ENCODE measurements at places on chromosomes 11 and 22.

GRCh38 chr11:9775398-9775779, 111.5 kb downstream of the SWAP70 start:
- no peak for DNase-seq

GRCh38 chr11:35682230-35683173, 19.9 kb downstream of the TRIM44 start:
- DNase-seq: no peak

DNA sequence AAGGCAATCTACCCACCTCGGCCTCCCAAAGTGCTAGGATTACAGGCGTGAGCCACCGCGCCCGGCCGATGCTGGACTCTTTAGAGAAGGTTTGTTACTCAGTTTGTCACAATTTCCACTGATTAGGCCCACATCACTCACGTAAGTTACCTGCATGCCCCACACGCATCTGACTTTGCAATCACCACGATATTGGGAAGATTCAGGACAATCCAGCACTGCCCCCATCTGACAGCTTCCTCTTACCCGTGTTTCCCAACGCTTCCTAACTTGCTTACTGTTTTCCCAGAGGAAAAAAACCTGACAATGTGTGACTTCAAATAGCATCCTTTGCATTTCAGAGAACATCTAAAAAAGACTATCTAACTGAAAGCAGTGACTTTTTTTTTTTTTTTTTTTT, 21.8 kb upstream of the EIF3M start:
- DNase-seq: no peak

GRCh38 chr11:64911689-64912088, 5.3 kb downstream of the ATG2A start:
- no peak for DNase-seq

- no peak for DNase-seq
Measured at GRCh38 chr11:75265851-75266531, 25.4 kb downstream of the TPBGL start.

DNA sequence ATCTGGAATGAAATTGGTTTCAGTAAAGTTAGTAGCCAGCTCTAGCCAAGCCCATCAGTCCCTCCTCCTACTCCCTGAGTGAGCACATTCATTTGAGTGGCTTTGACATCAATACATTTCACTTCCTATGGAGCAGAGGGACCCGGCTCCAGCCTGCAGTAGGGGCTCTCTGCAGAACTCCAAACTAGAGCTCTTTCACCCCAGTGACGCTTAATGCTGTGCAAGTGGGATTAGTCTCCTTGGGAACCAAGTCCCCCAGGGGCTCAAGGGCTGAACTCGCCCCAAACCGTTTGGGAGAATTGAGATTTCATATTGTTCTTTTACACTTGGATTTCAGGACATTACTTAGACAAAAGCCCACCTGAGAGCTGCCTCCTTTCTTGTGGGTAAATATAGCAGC, 4.4 kb upstream of the FAM181B start:
- no peak for DNase-seq

DNA sequence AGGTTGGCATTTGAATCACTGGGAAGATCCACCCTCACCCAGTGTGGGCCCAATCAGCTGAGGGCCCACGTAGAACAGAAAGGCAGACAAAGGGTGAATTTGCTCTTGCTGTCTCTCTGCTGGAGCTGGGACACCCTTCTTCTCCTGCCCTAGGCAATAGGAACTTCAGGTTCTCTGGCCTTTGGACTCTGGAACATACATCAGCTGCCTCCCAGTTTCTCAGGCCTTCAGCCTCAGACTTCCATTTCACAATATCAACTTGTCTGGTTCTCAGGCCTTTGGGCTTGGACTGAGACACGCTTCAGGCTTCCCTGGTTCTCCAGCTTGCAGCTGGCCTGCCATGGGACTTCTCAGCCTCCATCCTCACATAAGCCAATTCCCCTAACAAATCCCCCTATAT, 14.7 kb upstream of the ASRGL1 start:
- no peak for DNase-seq

- no peak for DNase-seq
Measured at GRCh38 chr11:27118371-27118770, 77.8 kb downstream of the BBOX1 start.

DNA sequence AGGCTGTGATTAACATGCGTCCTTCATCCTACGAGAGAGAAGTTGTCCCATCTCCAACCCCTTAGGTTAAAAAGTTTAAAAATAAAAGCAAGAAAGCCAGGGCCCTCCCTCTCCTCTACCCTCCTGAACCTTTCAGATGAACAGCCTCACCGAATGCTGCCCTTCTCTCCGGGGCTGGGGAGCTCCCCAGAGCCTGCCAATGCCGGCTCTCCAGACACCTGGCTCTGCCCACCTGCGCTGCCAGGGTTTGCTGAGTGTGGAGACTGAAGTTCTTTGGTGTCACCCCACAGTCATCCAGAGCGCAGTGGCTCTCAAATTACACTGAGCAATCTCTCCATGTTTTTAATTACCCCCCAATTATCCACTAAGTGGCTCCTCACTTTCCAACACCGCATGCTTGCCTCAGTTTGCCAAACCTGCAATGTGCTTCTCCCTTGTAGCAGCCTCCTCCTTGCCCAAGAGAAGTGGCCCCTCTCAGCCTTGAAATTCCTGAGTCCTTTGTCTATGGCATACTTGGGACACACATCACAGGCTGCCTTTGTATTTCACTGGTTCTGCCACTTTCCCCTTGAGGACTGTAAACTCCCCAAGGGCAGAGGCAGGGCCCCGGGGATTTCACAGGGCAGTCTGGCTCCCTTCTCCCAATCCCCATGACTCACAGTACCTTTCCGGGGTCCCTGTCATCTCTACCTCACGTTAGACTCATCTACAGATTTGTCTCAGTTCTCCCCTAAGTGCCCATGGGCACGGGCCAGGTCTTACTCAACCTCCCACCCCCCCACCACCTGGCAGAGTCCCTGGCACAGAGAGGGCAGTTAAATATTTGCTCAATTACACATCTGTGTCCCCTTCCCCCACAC, 2.0 kb downstream of the MYH9 start:
- no peak for DNase-seq

GRCh38 chr11:119590651-119591351, 138.2 kb downstream of the NECTIN1 start:
- no peak for DNase-seq

DNA sequence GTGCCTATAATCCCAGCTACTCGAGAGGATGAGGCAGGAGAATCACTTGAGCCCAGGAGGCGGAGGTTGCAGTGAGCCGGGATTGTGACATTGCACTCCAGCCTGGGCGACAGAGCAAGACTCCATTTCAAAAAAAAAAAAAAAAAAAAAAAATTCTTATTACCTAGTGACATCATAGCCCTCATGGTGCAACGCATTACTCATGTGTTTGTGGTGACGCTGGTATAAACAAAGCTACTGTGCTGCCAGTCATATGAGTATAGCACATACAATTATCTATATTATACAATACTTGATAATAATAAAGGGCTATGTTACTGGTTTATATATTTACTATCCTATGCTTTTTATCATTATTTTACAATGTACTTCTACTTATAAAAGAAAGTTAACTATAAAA, 41.2 kb downstream of the OR2AT4 start:
- no peak for DNase-seq

DNA sequence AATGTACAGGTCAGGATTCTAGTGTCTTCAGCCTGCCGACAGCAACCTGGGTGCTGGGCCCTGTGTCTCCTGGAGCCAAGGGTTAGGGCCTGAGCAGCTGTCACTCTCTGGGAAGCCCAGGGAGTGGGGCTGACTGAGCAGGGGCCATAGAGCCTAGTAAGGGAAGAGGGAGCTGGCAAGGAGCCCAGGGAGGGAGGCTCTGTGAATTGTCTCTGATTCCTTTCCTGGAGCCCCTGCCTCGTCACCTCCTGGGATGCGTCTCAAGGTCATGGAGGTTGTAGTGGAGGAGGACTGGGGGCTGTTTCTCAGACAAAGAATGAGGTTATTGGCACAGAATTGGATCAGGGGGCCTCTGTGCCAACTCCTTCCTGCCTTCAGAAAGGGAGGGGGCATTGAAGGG, 11.8 kb downstream of the SOX10 start:
- no peak for DNase-seq

Data from substantia nigra (tissue), 51 donors.